Dorsolateral prefrontal cortex (tissue), 122 donors: ENCODE measurements at places on chromosomes 7 and 10.
A peak's percentile ranks its signal among the peaks of the same experiment; 100 is the strongest.

GRCh38 chr7:876972-877311 is 588 bp downstream of the GET4 start:
- DNase-seq = no peak

- no peak for DNase-seq
Measured at GRCh38 chr10:131187926-131188325, 123.6 kb downstream of the TCERG1L start.

DNA sequence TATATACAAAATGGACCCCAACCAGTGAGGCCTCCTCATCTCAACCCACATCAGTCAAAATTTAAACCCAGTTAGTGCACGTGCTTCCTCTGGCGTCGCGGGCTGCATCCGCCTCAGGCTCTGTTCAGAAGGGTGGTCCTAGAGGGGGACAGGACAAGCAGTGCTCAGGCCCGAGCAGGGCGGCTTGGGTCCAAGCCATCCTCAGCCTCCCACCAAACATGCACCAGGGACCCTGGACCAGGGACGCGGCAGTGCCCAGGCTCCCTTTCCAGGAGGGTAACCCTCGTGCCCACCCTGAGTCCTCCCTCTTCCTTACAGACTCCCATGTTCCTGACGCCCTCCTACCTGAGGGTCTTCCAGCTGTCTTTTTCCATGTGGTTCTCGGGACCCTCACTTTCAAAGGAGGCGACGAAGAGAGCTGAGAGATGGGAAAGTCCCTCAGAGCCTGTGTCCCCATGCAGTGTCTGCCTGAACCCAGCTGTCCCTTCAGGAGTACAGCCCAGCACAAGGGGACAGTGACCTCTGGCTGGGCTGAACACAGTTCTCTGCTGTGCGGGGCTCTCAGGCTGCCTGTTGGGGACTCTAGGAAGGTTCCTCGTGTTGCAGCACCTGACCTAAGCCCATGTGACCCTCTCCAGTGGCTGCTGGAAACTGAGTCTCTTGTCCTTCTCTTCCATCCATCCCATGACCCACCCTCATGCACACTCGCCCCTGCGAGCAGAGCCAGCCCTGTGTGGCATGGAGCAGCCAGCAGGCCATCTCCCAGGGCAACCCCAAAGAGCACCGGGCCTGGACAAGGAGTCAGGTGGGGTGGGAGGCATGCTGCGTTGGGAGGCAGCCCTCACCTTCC is 58.1 kb downstream of the CSGALNACT2 start:
- DNase-seq = peak; percentile 16

DNA sequence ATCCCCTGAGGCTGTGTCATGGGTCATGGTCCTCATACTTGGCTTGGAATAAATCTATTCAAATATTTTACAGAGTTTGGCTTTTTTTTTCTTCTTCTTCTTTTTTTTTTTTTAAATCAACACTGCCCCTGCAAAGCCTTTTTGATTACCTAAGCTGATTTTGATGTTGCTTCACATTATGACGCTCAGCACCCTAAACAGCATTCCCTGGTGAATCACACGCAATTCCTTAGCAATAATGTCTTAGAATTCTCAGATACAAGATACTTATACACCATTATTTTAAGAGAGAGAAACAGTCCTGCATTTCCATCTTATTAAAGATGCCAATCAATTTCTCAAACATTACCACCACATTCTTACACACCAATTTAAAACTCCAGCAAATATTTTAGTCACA is 323.7 kb upstream of the IGFBP3 start:
- DNase-seq = no peak

- DNase-seq = peak; percentile 82
Measured at GRCh38 chr7:124085179-124085578, 52.3 kb upstream of the TMEM229A start.

GRCh38 chr7:50411332-50411731 is 38.8 kb downstream of the FIGNL1 start:
- DNase-seq = no peak

GRCh38 chr7:124072603-124073309 is 39.9 kb upstream of the TMEM229A start:
- no peak for DNase-seq

- DNase-seq = no peak
Measured at GRCh38 chr7:5217396-5217795, 27.4 kb downstream of the WIPI2 start.

DNA sequence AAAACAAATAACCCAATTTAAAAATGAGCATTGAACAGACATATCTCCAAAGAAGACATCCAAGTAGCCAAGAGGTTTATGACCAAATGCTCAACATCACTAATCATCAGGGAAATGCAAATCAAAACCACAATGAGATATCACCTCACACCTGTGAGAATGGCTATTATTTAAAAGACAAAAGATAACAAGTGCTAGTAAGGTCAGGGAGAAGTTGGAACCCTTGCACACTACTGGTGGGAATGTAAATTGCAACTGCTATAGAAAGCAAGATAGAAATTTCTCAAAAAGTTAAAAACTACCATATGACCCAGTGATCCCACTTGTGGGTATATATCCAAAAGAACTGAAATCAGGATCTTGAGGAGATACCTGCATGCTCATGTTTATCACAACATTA is 49.5 kb downstream of the SGMS1 start:
- no peak for DNase-seq

GRCh38 chr10:77513781-77514331 is 123.8 kb downstream of the KCNMA1 start:
- no peak for DNase-seq

DNA sequence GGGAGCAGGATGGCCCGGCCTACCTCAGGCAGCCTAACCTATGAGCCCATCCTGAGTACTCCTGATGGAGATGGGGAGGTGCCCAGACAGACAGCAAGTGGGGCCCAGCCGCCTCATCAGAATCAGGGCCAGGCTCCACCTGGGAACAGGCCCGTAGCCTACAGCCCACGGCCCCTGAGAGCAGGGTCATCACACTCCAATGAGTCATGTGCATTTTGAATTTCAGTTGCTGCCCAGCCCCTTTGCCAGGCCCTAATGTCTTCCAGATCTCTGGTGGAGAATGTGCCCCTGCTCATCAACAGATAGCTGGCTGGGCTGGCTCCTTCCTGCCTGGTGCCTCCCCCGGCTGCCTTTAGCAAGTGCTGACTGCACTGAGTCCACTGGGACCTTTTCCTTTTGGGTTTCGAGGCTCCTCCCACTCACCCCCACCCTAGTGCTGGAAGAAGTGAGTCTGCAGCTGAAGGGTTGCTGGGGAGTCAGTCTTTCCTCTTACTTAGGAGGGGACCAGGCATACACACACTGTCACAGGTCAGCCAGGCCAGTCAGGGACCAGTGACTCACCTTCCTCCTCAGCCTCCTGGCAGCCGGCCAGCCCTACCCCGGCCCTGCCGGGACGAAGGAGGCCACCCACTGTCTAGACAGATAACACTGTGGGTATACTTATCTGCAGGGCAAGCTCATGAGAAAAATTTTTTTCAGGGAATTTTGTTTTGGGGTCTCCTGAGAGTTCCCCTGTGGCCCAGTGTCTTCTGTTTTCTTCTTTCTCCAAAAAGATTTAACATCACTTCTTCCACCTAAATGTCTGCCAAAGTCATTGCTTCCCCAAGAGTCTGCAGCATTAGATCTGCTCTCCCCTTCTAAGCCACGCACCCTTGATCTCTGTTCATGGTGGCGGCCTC is 9.1 kb upstream of the ASIC3 start:
- DNase-seq = no peak

DNA sequence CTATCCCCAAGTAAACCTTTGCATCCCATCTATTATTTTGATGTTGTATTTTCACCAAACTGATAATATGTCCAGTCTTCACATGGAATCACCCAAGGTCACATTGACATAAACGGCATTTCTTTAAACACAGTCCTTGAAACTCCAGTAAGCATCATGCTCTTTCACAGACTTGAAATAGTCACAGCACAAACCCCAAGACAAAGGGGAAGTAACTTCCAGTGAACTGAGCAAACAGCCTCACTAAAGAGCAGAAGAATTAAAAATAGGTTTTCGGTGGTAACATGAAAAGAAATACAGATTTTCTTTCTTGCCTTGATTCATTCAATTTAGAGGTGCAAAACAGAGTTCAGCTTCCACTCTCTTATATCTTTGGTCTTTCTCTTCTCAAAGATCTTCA is 253.7 kb downstream of the SFMBT2 start:
- DNase-seq = no peak

GRCh38 chr10:70355051-70356021 is 27.1 kb downstream of the LRRC20 start:
- DNase-seq = no peak

- DNase-seq = no peak
Measured at GRCh38 chr7:69596723-69597277, 1.5 kb upstream of the AUTS2 start.

DNA sequence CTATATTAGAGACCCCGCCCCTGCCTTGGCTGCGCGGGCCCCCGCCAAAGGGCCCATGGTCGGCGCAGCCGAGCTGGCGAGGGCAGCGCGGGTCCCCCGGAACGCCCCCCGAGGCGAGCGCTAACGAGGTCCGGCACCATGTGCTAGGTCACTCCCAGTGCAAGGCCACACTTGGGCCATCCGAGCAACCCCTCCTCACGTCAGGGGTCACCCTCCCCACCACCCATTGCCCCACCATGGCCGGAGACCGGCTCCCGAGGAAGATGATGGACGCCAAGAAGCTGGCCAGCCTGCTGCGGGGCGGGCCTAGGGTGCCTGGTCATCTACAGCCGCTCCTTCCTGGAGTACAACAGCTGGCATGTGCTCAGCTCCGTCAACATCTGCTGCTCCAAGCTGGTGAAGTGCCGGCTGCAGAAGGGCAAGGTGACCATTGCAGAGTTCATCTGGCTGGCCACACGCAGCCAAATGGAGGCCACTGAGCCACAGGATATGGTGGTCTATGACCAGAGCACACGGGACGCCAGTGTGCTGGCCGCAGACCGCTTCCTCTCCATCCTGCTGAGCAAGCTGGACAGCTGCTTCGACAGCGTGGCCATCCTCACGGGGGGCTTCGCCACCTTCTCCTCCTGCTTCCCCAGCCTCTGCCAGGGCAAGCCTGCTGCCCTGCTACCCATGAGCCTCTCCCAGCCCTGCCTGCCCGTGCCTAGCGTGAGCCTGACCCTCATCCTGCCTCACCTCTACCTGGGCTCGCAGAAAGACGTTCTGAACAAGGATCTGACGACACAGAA is 12.4 kb upstream of the SEC24C start:
- DNase-seq = no peak

- DNase-seq = no peak
Measured at GRCh38 chr7:20260223-20260622, 43.0 kb upstream of the MACC1 start.

- no peak for DNase-seq
Measured at GRCh38 chr10:101495324-101495925, 92.6 kb downstream of the POLL start.

GRCh38 chr7:31783221-31783620 is 96.2 kb downstream of the PPP1R17 start:
- no peak for DNase-seq

DNA sequence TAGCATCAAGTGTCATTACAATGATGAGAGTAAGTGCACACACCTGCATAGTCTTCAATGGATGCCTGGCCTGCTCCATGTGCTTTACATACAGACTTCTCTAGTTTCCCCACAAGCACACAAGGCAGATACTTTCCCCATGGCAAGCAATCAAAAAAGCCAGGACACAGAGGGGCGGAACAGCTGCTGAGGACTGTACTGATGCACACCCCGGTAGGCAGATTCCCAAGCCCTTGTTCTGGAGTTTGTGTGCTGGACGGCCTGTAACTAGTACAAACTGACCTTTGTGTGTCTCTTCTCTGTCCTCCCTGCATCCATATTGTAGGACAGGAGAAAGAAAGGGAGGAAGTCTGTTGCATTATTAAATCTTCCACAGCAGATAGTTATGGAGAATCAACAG is 25.8 kb downstream of the UBE2D4 start:
- no peak for DNase-seq

DNA sequence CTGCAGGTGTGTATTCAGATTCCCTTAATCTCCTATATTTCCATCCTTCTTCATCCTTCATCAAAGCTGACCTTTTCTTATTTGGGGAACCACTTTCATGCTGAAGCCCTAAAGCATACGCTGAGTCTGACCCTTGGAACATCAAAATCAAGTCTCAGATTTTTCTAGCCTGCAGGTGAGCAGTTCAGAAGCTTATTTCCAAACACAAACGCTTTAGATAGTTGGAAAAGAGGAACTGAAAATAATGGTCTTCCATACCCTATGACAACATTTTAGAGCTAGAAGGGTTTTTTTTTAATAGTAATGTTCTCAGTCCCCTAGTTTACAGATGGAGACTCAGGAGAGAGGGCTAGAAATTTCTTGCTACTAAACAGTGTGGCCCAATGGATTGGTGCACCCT is 1.6 kb upstream of the AGK start:
- no peak for DNase-seq

DNA sequence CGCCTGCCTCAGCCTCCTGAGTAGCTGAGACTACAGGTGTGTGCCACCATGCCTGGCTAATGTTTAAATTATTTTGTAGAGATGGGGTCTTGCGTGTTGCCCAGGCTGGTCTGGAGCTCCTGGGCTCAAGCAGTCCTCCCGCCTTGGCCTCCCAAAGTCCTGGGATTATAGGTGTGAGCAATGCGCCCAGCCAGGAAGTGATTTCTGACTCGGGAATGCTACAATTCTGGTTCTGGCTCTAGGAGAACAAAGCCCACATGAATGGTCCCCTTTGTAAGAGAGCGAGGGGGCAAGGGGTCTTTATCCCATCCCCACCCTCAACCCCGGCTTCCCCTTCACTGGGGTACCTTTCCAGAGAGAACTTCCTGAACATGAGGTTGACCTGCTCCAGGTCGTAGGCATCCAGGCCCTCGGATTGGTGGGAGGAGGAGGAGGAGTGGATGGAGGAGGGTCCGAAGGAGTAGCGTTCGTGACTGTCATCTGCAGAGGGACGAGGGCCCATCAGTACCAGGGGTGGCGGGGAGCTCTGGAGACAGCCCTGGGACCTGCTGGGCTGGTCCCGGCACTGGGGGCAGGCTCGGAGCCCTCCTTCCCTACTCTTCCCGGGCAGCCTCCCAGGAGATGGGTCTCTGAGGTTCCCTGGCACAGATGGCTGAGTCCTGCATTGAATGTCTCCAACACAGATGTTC is 79.9 kb upstream of the GNA12 start:
- no peak for DNase-seq

DNA sequence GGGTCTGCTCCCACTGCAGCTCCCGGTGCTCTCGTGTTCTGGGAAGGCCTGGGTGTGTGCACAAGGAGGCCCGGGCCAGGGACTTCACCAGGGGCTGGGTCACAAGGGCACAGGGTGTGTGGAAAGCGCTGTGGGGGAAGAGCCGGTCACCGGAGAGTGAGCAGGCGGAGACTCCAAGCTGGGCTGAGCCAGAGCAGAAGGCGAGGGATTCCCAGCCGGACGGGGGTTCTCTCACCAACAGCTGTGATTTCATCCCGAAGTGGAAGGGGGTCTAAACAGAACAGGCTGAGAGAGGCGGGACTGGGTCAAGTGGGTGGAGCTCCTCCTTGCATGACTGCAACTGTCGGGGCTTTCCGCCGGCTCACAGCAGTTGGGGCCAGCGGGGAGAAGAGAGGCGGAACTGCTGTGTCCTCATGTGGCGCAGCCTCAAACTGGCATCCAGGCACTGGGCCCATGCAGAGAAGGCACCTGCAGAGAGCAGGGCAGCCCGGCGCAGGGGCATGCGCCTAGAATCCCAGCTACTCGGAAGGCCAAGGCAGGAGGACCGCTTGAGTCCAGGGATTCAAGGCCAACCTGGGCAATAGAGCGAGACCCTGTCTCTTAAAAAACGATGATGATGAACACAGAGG is 7.6 kb upstream of the ORAI2 start:
- peak; percentile 76 for DNase-seq

- no peak for DNase-seq
Measured at GRCh38 chr7:157278791-157279724, 57.7 kb upstream of the DNAJB6 start.
